ENCODE measurements at places on chromosomes 3 and 15.

GRCh38 chr15:67185051-67185450, 69.4 kb downstream of the AAGAB start:
- DNase-seq, result no peak

DNA sequence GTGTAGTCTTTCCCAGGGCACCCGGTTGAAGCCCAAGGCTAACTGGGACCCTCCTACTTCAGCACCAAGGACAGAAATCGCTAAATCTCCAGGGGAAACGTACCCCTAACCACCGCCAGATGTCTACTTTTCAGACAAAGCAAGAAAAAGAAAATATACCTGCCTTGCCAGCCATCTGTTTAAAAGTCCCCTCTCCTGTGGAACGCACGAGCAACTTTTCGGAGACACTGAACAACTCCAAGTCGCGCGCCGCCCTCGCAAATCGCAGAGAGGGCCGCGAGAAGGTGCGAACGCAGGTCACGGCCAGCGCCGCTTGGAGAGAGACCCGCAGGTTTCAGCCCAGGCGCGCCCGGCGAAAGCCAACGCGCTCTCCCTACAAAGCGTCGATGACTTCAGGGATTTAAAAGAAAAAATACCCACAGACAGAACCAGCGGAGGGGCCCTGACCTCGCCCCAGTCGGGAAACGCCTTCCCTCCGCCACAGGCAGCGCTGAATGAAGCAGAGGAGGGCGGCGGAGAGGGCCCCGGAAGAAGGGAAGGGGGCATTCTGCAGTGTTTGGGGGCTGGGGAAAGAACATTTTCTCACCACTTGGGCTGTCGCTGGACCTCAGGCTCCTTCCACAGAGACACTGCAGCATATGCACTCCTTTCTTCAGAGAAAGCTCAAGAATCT, 213.1 kb downstream of the FGF12 start:
- no peak for DNase-seq

GRCh38 chr3:155807823-155808222, 1.7 kb upstream of the C3orf33 start:
- no peak for DNase-seq

DNA sequence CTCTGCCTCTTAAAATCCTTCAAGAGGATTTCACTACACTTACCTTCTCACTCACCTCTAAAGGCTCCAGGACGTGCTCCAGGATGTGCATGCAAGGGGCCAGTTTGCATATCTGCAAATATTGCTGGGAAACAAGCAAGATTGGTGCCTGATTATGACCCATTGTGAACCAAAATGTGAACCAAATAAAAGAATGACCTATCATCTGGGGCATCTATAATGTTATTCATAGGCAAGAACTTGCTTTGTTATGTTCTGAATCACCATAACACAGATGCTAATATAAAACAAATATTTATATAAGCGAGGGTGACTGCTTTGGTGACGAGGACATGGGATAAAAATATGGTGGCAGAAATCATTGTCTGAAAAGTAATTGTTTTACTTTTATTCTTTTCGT, 5.5 kb downstream of the IL12A start:
- no peak for DNase-seq

- DNase-seq, result no peak
Observed at GRCh38 chr15:77541421-77542181, 91.1 kb downstream of the LINGO1 start.

GRCh38 chr3:59771768-59772181, 722.0 kb upstream of the CFAP20DC start:
- DNase-seq, result no peak

DNA sequence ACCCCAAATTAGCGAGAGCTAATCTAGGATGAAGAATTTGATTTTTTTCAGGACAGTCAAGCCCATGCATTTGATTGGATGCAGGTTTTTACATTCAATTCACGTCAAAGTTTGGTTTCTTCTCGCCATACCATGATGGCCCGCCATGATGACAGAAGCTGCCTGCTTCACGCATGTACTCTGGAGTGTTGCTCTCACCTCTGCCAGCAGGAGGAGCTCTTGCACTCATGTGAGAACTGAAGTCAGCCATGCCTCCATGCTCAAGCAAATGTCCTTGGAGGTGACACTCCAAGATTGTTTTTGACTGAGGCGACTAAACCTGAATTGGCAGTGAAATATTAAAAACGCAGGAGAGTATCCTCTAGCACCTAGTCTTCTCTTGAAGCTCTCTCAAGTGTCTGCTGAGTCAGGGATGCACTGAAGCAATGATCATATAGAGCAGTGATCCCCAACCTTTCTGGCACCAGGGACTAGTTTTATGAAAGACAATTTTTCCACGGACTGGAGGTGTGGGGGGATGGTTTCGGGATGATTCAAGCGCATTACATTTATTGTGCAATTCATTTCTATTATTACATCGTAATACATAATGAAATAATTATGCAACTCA, 120.9 kb downstream of the SAMMSON start:
- peak; percentile 76 for DNase-seq

DNA sequence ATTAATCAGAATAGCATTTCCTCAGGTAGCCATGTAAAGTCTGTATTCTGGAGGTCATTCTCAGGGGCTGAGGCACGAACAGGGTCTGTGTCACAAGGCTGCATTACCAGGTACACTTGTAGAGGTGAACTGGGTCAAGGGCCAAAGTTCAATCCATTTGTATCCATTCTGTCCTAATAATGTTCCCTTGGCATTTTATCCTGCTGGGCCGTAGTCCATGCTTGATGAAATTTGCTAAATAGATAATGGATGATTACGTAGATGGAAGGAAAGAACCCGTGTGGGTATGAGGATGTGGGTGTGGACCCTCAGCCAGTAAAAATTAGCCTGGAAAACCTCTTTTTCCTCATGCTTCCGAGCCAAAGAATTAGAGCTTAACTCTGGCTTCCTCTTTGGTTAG, 785.9 kb downstream of the GRM7 start:
- no peak for DNase-seq

DNA sequence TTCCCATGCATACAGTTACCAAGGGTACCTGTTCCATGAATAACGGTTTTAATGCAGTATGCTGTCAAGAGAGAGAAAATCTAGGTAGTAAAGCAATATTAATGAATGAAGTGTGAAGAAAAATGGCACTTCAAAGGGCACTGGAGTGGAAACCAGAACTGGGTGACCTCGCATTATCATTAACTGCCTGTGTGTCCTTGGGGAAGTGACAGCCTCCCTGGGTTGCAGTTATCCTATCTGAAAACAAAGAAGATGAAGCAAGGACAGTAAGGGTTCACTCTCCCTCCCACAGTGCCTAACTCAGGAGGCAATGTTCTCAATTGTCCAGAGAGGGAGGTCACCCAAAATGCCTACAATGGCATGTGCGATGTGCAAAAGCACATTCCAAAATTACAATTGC, 15.1 kb downstream of the MTHFS start:
- no peak for DNase-seq

DNA sequence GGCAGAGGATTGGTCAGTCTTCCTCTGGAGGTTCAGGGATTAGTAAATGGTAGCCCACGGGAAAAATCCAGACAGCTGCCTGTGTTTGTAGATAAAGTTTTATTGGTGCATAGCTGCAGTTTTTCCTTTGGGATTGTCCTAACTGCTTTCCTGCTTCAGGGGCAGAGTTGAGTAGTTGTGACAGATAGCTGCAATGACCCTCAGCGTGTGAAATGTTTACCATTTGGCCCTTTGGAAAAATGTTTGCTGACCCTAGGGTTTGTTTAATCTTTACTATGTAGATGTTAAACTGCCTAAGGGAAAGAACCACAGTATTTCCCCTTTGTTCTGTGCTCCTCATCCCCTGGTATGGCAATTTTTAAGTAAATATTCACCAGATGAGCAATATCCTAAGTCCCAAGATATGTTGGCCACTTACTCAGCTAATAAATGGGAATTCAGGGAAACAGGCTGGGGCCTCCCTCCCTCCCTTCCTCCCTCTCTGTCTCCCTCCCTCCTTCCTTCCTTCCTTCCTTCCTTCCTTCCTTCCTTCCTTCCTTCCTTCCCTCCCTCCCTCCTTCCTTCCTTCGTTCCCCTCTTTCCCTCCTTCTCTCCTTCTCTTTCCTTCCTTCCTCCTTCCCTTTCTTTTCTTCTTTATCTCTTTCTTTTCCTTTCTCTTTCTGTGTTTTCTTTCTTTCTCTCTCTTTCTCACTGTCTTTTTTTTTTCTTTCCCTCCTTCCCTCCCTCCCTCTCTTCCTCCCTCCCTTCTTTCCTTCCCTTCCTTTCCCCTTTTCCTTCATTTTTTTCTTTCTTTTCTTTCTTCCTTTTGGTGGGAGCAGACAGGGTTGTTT, 234.6 kb upstream of the BHLHE40 start:
- DNase-seq, result no peak

- DNase-seq, result no peak
Observed at GRCh38 chr15:41820791-41821423, 7.0 kb upstream of the JMJD7 start.

DNA sequence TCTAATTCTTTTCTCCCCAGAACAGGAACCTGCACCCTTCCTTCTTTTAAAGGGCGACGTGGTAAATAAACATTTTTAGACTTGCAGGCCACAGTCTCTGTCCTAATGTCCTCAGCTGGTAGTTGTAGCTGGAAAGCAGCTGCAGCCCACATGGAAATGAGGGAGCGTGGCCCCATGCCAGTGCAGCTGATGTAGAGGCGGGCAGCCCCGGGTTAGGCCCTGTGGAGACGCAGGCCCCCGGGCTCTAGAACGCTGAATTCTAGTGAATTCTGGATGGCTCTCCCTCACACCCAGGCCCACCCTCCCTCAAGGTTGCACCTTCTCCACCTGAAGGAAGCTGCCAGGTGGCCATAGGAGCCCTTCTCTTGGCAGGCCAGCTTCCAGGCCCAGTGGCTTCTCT, 52.3 kb downstream of the PGPEP1L start:
- DNase-seq, result peak; percentile 49

DNA sequence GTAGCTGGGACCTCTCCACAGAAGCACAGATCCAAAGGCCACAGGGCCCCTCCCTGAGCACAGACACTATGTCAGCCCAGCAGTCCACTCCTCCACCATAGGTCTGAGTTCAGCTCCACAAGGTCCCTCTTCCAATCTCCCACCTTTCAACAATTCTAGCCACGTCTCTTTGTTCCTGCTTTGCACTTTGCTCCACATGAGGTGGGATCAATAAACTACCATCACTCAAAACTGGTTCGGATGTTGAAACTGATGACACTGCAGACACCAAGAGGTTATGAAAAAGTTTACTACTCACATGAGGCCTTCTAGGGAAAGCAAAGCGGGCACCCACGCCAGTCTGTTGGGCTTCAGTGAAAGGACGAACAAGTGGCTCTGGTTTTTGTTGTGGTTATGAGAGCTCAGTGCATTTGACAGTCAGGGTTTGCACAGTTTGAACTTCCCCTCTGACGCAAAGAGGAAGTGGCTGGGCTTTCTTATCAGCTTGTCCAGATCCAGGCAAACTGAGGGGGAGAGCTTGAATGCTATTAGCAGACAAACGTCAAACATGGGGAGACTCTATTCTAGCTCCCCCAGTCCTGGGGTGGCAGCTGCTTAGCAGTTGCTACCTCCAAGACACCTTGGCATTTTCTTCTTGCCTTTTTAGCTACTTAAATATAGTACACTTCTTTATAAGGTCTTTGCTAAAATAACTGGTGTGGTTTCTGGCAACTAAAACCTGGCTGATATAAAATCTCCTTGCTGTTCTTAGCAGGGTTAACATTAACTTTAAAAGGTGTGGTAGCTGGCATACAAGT, 37.8 kb downstream of the ZNF445 start:
- DNase-seq, result peak; percentile 72

GRCh38 chr3:43023066-43023465, 44.0 kb downstream of the GASK1A start:
- DNase-seq, result no peak

- DNase-seq, result no peak
Observed at GRCh38 chr15:39869254-39869653, 50.8 kb downstream of the GPR176 start.

DNA sequence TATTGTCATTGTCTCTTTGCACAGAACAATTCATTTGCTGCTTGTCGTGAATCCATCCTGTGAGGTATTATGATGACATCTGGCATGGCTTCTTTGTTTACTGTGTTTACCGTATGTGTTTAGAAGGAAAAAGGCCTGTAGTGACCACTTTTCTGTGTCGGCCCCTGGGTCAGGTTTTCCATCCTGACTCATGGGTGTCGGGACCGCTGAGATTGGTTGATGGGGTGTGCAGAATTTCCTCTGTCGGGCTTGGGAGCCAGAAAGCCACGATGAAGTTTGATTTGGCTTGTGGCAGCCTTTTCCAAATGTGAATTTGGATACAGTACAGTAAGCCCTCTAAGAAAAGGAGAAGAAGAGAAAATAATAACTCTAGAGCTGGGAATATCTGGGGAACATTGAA, 113.5 kb downstream of the FNDC3B start:
- DNase-seq, result no peak

- no peak for DNase-seq
Observed at GRCh38 chr3:9231937-9232336, 17.5 kb downstream of the SRGAP3 start.

DNA sequence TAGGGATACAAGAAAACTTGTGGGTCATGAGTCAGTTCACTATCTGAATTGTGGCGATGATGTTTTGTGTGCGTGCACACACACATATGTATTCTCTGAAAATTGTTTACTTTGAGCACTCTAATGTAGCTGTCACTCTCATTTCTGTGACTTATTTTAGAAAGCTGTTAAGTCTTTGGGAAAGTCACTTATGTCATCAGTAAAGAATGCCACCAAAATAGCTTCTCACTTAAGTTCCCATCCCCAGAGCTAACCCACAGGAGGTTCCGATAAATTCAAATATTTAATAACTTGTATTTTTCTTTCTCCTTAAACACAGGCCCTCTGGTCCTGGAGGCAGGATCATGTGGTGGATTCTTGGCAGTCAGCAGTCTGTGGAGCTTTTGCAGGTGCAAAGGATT, 138.3 kb downstream of the LRIG1 start:
- no peak for DNase-seq

GRCh38 chr3:128133273-128133883, 9.8 kb upstream of the RUVBL1 start:
- no peak for DNase-seq

- DNase-seq, result no peak
Observed at GRCh38 chr3:43260412-43260811, 25.9 kb upstream of the SNRK start.

DNA sequence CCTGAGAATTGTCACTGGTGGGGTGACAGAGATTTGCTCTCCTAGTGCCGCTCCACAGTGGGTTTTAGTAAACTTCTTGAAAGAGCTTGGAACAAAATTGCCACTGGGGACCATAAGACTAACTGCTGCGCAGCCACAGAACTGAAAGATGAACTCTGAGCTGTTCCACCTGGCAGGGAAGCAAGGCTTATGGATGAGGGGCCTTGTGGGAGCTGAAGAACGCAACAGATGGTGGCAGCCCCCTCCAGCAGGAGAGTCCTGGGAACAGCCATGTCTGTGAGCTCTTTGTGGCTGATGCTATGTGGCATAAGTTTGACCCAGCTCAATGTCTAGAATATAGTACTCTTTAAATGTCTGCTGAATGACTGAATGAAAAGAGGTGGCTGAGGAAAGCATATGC, 66.8 kb upstream of the C2CD4B start:
- no peak for DNase-seq

Measured in tibial nerve (tissue), 4 donors.